ENCODE measurements at places on chromosomes 12 and 14.

- no peak for DNase-seq
These were observed 12.2 kb upstream of the ARHGAP5 start for GRCh38 chr14:32064931-32065330.

- no peak for DNase-seq
These were observed 7.5 kb downstream of the MPHOSPH9 start for GRCh38 chr12:123225443-123225842.

- DNase-seq, result no peak
These were observed 134.8 kb downstream of the CCDC59 start for GRCh38 chr12:82223426-82223825.

DNA sequence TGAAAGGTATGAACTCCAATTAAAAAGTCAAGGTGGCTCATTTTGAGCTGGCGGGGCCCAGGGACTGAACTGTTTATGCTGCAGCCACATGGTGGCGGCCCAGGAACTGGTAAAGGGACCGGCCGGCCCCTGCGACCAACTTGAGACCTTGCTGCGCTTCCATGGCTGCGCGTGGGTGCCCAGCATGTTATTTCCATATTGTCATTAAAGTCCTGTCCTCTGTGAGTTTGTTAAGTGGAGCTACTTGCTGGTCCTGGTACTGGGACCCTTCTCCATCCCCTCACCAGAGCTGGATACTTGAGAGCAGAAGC lies 62.3 kb downstream of the BEGAIN start:
- no peak for DNase-seq

DNA sequence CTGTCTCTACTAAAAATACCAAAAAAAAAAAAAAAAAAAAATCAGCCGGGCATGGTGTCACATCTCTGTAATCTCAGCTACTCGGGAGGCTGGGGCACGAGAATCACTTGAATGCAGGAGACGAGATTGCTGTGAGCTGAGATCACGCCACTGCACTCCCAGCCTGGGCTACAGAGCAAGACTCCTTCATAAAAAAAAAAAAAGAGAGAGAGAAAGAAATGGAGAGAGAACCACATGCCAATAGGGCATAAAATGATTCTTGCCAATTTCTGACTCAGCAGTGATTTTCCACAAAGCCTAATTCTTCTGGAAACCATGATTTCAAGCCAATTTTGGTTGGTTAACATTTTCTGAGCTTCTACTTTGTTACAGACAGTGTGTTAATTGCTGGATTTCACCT lies 250.4 kb upstream of the SEL1L start:
- DNase-seq, result no peak

GRCh38 chr12:75062691-75063090 lies 146.9 kb downstream of the KCNC2 start:
- DNase-seq, result no peak

DNA sequence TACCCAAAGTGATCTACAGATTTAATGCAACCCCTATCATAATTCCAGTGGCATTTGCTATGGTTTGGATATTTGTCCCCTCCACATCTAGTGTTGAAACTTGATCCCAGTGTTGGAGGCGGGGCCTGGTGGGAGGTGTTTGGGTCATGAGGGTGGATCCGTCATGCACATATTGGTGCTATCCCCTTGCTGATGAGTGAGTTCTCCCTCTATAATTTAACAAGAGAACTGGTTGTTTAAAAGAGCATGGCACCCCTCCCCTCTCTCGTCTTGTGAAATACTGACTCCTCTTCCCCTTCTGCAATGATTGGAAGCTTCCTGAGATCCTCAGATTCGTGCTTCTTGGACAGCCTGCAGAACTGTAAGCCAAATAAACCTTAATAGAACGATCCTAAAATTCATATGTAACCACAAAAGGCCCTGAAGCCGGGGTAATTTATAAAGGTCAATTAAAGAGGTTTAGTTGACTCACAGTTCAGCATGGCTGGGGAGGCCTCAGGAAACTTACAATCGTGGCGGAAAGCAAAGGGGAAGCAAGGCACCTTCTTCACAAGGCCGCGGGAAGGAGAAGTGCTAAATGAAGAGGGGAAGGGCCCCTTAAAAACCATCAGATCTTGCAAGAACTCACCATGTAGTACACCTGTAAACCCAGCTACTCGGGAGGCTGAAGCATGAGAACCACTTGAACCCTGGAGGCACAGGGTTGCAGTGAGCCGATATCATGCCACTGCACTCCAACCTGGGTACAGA lies 41.2 kb downstream of the SLC39A9 start:
- no peak for DNase-seq

GRCh38 chr14:74917646-74918081 lies 5.4 kb downstream of the RPS6KL1 start:
- no peak for DNase-seq

DNA sequence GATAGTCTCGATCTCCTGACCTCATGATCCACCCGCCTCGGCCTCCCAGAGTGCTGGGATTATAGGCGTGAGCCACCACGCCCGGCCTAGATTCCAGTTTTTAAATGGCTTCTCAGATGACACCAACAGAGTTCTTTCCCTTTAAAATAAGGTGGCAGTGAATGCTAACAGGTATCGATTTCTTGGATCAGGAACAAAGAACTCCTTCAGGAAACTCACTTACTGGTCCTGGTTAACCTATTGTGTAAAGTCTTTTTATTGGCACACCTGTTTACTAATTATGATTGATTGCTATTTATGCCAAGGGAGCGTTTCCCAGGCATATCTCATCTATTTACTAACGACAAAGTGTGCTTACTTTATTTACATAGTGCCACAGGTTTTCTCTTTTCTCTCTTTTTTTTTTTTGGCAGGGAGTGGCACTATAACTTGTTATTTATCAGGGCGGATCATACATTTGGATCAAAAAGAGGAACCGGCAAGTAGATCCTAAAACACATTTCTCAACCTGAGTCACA lies 89.7 kb downstream of the GLT1D1 start:
- no peak for DNase-seq

GRCh38 chr12:132629330-132629729 lies 10.8 kb downstream of the P2RX2 start:
- no peak for DNase-seq

Measured in amniotic stem cell (primary cell).